AG08396 (cell line): ENCODE measurements at places on chromosomes 7 and 10.

- DNase-seq: no peak
Observed at GRCh38 chr10:24432478-24433416, 223.8 kb downstream of the KIAA1217 start.

GRCh38 chr10:118624747-118625146, 29.3 kb upstream of the PRLHR start:
- DNase-seq: no peak

DNA sequence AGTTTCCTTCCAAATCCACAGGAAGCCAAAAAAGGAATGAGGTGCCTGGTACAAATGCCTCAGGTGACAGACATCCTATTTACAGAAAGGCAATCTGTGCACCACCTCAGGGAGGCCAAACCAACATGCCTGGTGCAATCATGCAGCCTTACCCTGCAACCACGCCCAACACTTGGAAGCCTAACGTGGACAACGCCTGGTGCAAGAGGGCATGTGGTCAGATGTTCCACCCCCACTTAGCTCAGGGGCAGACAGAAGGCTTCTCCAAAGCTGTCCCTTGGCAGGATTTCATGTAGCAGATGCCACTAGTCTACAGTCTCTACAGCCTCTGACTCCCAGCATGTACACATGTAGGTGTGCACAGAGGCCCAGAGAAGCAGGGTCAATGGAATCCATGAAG, 89.5 kb downstream of the KCNMA1 start:
- DNase-seq: no peak

DNA sequence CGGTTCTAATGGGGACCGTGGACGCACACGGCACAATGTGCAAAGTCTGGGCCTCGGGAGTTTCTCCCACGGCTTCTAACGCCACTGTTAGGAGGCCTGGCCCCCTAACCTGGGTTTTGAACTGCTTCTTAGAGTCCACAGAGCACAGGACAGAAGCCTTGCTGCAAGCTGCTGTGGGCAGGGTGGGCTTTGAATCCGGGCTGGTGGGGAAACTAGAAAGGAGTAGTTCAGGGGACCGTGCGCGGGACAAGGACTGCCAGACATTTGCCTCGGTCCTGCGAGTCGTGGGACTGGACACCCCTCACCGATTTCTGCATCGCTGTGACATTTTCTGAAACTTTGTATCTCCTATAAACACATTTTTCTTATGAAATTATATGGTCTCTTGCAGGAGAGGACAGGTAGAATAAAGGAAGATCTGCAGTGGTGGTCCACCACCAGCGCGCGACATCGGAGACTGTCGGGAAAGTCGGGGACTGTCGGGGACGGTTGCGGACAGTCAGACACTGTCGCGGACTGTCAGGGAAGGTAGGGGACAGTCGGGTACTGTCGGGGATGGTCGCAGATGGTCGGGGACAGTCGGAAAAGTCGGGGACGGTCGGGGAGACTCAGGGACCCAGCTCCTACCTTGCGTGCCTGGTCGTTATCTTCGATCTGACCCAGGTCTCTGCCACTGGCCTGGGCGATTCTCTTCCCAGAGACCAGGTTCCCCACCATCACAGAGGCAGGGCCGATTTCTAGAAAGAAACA, 222.1 kb downstream of the ZMYND11 start:
- no peak for DNase-seq

- no peak for DNase-seq
Observed at GRCh38 chr10:120644556-120645410, 187.8 kb downstream of the PLPP4 start.
